GM04503 (cell line): ENCODE measurements at places on chromosomes 13 and 19.

- DNase-seq, result no peak
These were observed at the start of gene MAB21L1 for GRCh38 chr13:35475960-35476943. Gene MAB21L1, minus strand, starts transcription at chr13:35476689. Its CDS starts 551 bp downstream, at chr13:35476138.

GRCh38 chr19:57511484-57511883, 11.7 kb downstream of the ZNF773 start:
- DNase-seq, result no peak

GRCh38 chr19:13181747-13182388, 31.7 kb downstream of the IER2 start:
- DNase-seq, result no peak

DNA sequence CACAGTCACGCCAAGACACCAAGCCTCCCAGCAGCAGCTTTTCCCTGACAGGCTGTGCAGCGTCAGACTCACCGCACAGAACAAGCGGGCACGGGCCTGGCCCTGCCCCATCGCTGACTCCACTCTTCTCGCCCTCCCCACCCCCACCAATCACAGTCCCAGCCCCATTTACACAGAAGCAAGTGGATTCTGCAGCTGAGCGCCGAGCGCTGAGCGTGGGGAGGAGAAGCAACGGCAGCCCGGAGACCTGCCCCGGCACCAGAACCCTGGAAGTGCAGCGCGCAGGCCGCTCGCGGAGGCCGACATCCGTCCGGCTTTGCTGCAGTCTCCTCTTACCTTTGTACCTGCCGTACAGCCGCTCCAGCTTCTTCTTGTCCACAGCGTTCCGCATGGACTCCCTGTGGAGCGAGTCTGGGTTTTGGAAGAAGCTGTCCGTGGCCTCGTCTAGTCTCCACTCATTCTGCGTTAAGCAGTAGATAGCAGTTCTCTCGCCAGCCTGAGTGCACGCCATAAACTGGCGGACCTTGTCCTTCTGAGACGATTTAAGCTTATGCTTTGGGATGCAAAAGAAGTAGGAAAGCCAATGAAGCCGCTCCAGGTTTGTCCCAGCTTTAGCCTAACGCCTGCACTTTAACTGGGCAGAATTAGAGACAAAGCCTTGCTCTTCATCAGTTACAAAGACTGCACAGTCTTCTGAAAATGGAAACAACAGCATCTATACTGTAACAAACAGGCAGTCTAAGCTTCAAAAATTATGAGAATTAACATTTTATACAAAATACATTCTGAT, 6.8 kb downstream of the DCUN1D2 start:
- DNase-seq, result no peak

GRCh38 chr19:28697308-28697707, 515.6 kb downstream of the UQCRFS1 start:
- DNase-seq, result no peak

DNA sequence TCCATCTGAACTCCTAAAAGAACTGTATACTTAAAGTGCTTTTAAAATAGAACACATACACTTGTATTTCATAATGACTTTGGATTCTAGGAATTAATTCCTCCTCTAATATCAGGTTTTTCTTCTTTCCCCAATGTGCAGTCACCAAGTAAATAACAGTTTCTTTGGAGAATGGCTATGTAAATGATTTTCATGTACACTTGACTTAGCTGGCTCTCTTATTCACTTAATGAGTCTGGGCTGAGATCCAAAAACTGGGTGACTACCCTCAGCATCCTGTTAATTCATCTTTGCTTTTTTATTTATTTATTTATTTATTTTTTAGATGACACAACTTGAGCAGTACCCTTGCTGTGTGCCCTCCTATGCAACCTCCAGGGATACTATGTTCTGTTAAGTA, 1003.7 kb downstream of the SLITRK1 start:
- DNase-seq, result no peak

DNA sequence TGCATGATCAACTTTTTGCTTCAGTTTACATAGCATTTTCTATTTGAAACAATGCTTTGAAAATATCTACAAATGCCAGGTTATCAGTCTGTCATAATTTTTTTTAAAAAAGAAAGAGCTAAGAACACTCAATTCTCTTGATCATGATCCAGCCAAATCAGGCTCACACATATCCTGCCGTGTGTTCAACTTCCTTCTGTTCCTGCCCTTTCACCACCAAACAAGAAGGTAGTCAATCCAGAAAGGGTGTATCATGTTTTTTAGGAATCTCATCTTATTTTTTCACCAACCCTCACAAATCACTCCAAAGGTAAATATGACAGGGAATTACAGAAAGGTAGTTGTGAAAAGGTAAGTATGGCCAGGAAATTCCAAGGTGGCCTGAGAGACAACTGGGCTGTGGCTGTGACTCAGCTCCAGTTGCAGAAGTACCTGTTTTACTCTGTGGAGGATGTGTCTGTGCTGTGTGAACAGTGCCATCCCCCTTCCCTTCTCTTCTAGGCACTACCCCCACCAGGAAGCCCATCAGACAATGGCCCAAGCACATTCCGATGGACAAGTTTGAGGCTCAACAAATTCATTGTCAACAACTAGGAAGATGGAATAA, 138.8 kb upstream of the GJB6 start:
- DNase-seq, result no peak
